ENCODE measurements at places on chromosomes 7 and 10. TPM values are rescaled to one million over a fixed set of nuclear protein-coding genes. Genes with fewer than 3 reads are reported as not detected.

DNA sequence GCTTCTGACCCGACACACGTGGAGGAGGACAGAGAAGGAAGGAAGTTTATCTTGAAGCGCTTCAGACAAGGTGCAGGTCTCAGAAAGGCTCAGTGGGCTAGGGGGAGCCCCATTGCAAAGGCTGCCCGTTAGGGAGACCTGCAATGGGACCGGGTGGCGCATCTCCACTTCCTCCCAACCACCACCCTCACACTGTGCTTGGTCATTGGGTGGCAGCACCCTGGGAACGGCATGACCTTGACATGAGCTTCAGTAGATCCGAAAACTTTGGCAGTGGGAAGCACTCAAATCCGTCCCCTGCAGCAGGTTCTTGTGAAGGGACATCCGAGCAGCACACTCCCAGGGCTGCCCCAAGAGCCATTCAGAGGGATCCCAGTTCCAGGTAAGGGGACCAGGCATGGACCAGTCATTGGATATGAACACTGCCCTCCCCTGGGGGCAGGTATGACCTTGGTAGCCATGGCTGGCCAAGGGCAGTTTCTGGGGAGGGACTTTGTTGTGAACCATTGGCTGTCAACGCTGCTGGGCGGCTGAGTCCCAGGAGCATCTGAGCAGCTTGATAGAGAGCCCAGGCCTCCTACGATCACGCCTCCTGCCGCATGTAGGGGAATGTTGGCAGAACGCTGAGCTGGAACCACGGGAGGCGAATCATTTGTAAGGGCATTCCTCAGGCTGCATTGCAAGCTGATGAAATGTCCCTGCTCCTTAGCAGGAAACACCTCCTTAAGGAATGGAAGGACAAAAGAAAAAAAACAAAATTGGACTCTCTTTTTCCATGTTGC, 31.7 kb downstream of the GALNTL5 start:
- no peak for DNase-seq

GRCh38 chr7:128911423-128912031, 1.0 kb upstream of the KCP start:
- DNase-seq: peak; percentile 9

GRCh38 chr10:77424257-77424656, 213.4 kb downstream of the KCNMA1 start:
- DNase-seq: no peak

The CALHM1 gene
- not detected for total RNA-seq

The PDGFA gene
- 23.7 TPM for total RNA-seq

GRCh38 chr7:93245525-93246432, 13.6 kb downstream of the VPS50 start:
- no peak for DNase-seq

GRCh38 chr7:99679400-99680191, at the start of gene CYP3A5:
Gene CYP3A5 (minus strand): TSS chr7:99679996. CDS start chr7:99679896, 100 bp downstream.
- no peak for DNase-seq

- DNase-seq: no peak
Observed at GRCh38 chr7:15308821-15309220, 253.0 kb downstream of the AGMO start.

DNA sequence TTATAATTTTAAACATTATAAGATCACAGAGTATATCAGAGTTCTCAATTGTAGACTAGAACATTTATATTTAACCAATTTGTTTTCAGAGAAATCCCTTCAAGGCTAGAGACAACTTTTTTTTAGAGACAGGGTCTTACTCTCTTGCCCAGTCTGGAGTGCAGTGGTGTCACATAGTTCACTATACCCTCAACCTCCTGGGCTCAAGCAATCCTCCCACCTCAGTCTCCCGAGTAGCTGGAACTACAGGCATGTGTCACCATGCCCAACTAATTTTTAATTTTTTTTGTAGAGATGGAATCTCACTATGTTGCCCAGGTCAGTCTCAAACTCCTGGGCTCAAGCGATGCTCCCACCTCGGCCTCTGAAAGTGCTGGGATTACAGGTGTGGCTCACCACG, 15.3 kb downstream of the UCMA start:
- no peak for DNase-seq

The HSPA14 gene
- total RNA-seq: 11.6 TPM

The ACTL6B gene
- total RNA-seq: not detected

Data from omental fat pad (tissue), 4 donors.